ENCODE measurements at places on chromosomes 5 and 9. TPM values are rescaled to one million over a fixed set of nuclear protein-coding genes. Genes with fewer than 3 reads are reported as not detected.

DNA sequence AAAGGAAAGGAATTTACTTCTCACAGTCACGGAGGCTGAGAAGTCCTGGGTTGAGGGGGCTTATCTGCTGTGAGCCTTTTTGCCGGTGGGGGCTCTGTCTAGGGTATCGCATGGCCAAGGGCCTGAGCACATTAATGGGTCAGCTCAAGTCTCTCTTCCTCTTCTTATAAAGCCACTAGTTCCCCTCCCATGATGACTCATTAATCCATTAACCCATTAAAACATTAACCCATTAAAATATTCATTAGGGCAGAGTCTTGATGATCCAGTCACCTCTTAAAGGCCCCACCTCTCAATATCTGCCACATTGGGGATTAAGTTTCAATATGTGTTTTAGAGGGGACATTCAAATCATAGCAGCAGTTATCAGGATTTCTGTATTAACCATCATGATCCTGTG is 406.3 kb downstream of the SPOCK1 start:
- H3K27ac ChIP-seq: no peak overlapping the region
- H3K4me3 ChIP-seq: no peak overlapping the region
- no peaks in the 10 kb centered on the region for H3K4me1 ChIP-seq
- DNase-seq: no peak
- H3K36me3 ChIP-seq: no peaks in the 10 kb centered on the region

The EGFLAM gene
- 19.2 TPM for total RNA-seq

- H3K27me3 ChIP-seq: no peaks in the 10 kb centered on the region
- peak overlapping the region; percentile 80 for H3K27ac ChIP-seq
- DNase-seq: no peak
- no peaks in the 10 kb centered on the region for H3K36me3 ChIP-seq
Measured at GRCh38 chr9:113578279-113578865, 114.8 kb downstream of the RGS3 start.

DNA sequence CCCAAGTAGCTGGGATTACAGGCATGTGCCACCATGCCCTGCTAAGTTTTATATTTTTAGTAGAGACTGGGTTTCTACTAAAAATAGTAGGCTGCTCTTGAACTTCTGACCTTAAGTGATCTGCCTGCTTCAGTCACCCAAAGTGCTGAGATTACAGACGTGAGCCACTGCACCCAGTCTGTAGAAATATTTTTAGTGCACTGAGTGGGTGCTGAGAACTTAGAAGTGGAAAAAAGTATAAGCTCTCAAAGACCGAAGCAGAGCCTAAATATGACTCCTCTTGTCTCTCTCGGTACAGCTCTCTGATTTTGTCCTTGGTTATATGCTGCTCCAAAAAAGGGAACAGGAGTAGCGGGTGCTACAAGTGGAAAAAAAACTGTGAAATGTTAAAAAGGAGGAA is 353.8 kb upstream of the IZUMO3 start:
- H3K27me3 ChIP-seq: no peaks in the 10 kb centered on the region
- no peaks in the 10 kb centered on the region for H3K36me3 ChIP-seq
- H3K4me3 ChIP-seq: no peak overlapping the region
- DNase-seq: no peak

- no peaks in the 10 kb centered on the region for H3K27me3 ChIP-seq
- DNase-seq: no peak
- no peak overlapping the region for H3K27ac ChIP-seq
- peaks cover 2% of the 10 kb centered on the region for H3K4me1 ChIP-seq
- H3K4me3 ChIP-seq: no peak overlapping the region
Measured at GRCh38 chr9:27205198-27205597, 91.8 kb downstream of the EQTN start.

The CTNND2 gene
- 0.04 TPM for total RNA-seq

DNA sequence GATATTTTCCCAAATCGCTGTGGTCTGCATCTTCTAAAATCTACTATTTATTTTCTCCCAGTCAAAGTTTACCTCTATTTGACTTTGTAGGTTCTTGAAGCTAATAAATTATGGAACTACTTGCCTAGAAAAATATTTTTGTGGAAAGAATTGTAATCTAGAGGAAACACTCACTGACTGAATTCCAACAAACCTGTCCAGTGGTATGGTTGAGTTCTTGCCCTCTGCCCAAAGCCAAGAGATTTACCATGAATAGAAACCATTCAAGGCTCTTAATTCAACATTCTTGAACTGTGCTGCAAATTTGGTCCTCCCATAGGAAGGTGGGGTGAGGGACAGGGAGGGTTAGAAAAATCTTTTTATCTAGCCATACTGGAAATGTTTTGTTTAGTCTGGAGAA is 233.9 kb upstream of the MAP3K1 start:
- no peak overlapping the region for H3K27ac ChIP-seq
- H3K4me3 ChIP-seq: no peak overlapping the region
- no peaks in the 10 kb centered on the region for H3K36me3 ChIP-seq
- no peak for DNase-seq

DNA sequence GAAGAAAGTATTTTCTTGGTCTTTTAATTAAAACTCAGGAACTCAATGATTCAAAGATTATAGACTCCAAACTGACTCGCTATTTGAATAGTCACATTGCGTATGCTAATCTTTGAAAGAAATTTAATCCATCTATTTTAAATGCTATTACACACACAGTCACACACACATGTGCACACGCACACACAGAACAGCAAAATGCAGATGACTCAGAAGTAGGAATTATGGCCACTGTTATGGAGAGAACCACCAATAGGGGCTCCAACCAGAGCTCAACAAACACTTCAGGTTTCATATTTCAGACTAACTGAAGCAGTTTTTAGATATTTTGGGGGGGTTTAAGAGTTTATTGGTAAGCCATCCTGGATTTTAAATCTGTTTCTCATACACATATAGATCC is 1917.9 kb downstream of the EFNA5 start:
- H3K36me3 ChIP-seq: no peaks in the 10 kb centered on the region
- no peak overlapping the region for H3K27ac ChIP-seq
- H3K27me3 ChIP-seq: no peaks in the 10 kb centered on the region
- H3K4me1 ChIP-seq: no peaks in the 10 kb centered on the region
- DNase-seq: no peak

DNA sequence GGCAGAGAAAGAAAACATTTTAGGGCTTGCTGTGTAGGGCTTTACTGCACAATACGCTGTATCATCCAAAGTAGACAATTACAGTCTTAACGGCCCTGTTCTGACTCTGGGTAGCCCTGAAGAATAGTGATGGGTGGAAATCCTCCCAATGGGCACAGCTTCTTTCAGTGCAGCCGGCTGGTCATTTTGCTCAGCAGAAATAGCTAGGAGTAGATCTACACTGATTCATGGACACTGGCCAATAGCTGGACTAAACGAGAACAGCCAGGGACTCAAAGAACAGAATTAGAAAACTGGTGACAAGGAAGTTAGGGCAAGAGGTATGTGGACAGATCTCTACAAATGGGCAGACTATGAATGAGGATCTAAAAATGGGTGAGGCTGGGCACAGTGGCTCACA is 69.3 kb downstream of the IARS1 start:
- H3K4me1 ChIP-seq: no peaks in the 10 kb centered on the region
- no peak for DNase-seq
- H3K27ac ChIP-seq: no peak overlapping the region
- no peaks in the 10 kb centered on the region for H3K27me3 ChIP-seq
- no peaks in the 10 kb centered on the region for H3K36me3 ChIP-seq

DNA sequence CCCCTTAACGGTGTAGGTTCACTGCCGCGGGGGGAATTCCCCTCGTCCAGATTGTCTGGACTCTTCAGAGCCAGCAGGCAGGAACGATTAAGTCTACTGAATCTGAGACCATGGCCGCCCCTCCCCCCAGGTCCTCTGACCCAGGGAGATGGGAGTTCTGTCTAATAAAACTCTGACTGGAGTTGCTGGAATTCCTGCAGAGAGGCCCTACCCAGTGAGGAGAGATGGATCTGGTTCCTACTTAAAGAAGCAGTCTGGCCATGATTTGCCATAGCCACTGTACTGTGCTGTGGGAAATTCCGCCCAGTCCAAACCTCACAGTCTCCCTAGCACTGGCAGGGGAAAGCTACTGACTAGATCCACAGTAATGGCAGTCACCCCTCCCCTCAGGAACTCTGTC is 237.7 kb upstream of the RASA1 start:
- H3K27ac ChIP-seq: no peak overlapping the region
- no peaks in the 10 kb centered on the region for H3K36me3 ChIP-seq
- H3K4me1 ChIP-seq: no peaks in the 10 kb centered on the region
- H3K4me3 ChIP-seq: no peak overlapping the region
- no peak for DNase-seq

The FGF10 gene
- total RNA-seq: 0.76 TPM

The OR5C1 gene
- not detected for total RNA-seq

The MSX2 gene
- 2.1 TPM for total RNA-seq

The LECT2 gene
- total RNA-seq: not detected

The SLC36A2 gene
- 15.0 TPM for total RNA-seq

DNA sequence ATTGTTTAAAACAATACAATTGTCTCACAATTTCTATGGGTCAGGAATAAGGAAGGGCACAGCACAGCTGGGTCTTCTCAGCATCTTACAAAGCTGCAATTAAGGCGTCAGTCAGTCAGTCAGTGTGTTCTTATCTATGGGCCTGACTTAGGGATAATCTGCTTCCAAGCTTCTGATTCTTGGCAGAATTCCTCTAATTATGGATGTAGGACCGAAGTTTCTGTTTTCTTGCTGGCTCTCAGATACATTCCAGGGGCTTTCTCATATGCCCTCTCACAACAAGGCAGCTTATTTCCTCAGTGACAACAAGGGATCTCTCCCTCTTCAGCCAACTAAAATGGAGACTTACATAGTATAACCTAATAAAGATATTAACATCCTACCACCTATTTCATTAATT is 1925.3 kb upstream of the ACO1 start:
- no peak for DNase-seq
- H3K36me3 ChIP-seq: no peaks in the 10 kb centered on the region
- no peaks in the 10 kb centered on the region for H3K27me3 ChIP-seq
- H3K4me1 ChIP-seq: no peaks in the 10 kb centered on the region
- no peak overlapping the region for H3K4me3 ChIP-seq

- H3K27ac ChIP-seq: peak overlapping the region; percentile 81
- H3K36me3 ChIP-seq: no peaks in the 10 kb centered on the region
- H3K27me3 ChIP-seq: no peaks in the 10 kb centered on the region
- peaks cover 59% of the 10 kb centered on the region for H3K4me1 ChIP-seq
Measured at GRCh38 chr9:131698618-131698985, 41.3 kb downstream of the RAPGEF1 start.

DNA sequence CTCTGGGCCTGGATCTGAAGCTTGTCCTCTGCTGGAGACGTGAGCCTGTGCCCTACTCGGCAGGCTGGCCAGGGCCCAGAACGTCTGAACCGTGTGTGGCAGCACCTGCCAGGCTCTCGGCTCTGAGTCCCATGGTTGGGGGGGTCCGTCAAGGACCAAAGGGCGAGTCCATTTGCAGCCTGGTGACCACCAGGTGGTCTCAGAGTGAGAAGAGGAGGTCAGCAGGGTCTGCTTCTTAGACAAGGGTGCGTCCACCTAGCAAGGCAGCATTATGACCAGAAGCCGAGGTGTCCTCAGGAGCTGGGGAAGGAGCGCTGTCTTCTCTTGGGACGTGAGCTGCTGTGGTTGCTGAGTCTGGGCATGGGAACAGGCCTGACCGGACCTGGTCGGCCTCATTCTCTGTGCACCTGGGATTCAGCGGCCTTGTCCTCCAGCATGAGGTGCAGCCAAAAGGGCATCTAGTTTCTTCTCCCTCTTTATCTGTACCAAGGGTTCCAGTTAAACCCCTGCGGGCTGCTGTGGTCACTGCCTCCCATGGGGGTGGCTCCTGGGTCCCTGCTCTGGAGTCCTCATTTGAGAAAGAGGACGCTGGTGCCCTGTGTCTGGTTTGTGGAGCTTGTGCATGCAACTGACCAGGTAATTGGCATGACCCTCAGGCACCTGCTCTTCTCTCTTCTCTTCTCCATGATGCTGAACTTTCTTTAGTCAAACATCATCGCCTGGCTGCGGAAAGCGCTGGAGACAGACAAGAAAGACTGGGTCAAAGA is 14.4 kb downstream of the EXOC3 start:
- H3K27me3 ChIP-seq: no peaks in the 10 kb centered on the region
- H3K4me3 ChIP-seq: no peak overlapping the region
- H3K27ac ChIP-seq: no peak overlapping the region
- no peak for DNase-seq
- peaks cover 90% of the 10 kb centered on the region for H3K36me3 ChIP-seq

The ACTBL2 gene
- total RNA-seq: not detected

GRCh38 chr9:20604562-20604961 is 17.7 kb downstream of the MLLT3 start:
- no peak overlapping the region for H3K27ac ChIP-seq
- DNase-seq: no peak
- H3K36me3 ChIP-seq: no peaks in the 10 kb centered on the region
- no peaks in the 10 kb centered on the region for H3K27me3 ChIP-seq
- H3K4me3 ChIP-seq: peak overlapping the region; percentile 28

DNA sequence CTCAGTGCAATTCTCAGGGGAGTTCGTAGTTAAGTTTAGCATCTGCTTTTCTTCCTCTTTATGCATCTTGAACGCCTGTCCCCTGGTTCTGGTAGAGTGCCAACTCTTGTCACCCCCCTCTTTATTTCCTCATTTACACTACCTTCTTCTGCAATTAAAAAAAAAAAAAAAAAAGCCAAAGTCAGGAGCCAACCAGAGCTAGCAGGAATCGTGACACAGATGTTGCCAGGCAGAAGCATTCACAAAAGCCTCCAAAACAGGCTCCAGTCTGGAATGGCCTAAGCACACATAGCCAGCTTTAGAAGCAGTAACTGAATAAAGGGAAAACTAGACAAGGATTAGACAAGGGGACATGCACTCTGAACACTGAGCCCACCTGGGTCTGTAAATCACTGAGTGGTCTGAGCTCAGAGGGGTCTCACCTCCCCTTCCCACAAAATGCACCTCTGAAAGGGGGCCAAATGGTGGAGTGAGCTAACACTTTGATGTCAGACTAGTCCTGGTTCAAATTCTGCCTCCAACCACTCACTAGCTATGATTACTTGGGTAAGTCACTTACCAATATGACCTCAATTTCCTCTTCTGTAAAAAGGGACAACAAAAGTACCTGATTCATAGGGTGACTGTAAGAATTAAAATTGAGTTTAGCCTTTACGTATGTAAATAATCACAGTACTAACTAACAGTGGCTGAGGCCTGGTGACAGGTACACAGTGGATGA is 2.0 kb downstream of the CD74 start:
- H3K4me1 ChIP-seq: peaks cover 10% of the 10 kb centered on the region
- H3K4me3 ChIP-seq: peak overlapping the region; percentile 56
- no peaks in the 10 kb centered on the region for H3K27me3 ChIP-seq
- peak overlapping the region; percentile 63 for H3K27ac ChIP-seq
- DNase-seq: peak; percentile 39
- H3K36me3 ChIP-seq: peaks cover 1% of the 10 kb centered on the region

Measured in gastrocnemius medialis (tissue), 4 donors.